ENCODE measurements at places on chromosomes 6 and 20.
A peak's percentile ranks its signal among the peaks of the same experiment; 100 is the strongest.

- DNase-seq, result no peak
These were observed 61.0 kb downstream of the TCP11 start for GRCh38 chr6:35080016-35080680.

DNA sequence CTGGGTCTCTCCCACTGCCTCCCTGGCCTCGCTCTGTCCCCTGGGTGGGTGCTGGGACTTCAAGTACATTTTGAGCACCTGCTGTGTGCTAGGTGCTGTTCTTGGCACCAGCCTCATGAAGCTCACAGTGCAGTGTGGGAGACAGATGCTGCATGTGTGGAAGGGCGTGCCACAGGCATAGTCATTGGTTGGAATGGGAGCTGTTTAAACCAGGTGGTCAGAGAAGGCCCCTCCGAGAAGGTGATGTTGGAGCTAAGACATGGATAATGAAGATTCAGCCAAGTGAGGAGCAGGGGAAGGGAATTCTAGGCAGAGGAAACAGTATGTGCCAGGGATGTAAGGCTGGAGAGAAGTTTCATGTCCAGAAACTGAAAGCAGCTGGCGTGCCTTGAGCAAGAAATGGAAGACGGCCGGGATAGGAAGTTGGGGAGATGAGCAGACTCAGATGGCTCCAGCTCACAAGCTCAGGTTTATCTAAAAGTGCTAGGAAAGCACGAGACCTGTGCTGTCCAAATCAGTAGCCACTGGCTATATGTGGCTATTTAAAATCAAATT is 9.9 kb downstream of the LPIN3 start:
- no peak for DNase-seq

DNA sequence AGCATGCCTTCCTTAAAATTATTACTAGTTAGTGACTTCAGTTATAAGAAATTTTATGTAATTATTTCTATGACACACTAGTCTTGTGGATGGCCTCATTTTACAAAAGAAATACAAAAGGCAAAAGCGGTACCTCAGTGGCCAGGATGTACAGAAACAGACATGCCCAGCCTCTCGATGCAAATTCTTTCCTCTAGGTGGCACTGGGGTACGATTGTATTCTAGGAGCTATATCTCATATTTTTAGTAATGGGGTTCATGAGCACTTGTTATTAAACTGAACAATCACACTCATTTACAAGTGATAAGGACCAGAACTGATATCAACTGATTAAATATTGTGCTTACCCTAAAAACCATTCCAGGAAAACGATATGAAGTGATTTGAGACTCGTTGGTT is 59.8 kb downstream of the SOD2 start:
- peak; percentile 24 for DNase-seq

- no peak for DNase-seq
These were observed 18.9 kb upstream of the CCN5 start for GRCh38 chr20:44696315-44696714.

- no peak for DNase-seq
These were observed 223.9 kb upstream of the THEMIS start for GRCh38 chr6:128124713-128125112.

- no peak for DNase-seq
These were observed 61.6 kb downstream of the RPRD1B start for GRCh38 chr20:38095017-38095686.

DNA sequence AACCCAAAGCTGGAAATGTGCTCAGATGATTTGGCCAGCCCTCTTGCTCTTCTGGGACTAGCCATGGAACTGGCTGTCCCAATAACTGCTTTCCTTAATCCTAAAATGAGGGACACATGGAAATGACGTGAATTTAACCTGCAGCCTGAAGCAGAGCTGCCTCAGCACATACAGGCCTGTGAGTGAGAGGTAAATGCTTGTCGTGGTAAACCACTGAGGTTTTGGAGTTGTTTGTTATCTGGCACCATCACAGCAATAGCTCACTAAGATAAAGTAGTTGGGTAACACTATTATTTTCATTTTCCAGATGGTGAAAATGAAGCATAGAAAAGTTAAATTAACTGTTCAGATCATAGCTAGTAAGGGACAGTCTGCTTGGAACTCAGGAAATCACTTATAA is 333.4 kb upstream of the CHD6 start:
- no peak for DNase-seq

GRCh38 chr6:56318851-56319250 is 71.5 kb upstream of the COL21A1 start:
- no peak for DNase-seq

DNA sequence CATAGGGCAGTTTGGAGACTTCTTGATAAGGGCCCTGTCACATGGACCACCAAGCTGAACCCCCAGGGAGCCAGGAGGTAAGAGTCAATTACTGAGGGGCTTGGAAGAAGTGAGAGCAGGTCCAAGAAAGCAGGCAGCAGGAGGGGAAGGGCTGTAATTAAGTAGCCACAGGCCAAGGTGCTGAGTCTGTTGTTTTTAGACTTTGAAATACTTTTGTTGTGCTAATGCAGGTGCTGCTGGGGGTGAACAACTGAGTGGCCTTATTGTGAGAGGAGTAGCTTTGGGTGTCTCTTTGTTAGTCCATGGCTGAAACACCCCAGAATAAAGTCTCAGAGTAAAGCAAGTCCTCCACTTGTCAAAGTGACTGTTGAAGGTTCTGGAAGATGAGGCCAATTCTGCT is 267.0 kb upstream of the SUPT3H start:
- no peak for DNase-seq

DNA sequence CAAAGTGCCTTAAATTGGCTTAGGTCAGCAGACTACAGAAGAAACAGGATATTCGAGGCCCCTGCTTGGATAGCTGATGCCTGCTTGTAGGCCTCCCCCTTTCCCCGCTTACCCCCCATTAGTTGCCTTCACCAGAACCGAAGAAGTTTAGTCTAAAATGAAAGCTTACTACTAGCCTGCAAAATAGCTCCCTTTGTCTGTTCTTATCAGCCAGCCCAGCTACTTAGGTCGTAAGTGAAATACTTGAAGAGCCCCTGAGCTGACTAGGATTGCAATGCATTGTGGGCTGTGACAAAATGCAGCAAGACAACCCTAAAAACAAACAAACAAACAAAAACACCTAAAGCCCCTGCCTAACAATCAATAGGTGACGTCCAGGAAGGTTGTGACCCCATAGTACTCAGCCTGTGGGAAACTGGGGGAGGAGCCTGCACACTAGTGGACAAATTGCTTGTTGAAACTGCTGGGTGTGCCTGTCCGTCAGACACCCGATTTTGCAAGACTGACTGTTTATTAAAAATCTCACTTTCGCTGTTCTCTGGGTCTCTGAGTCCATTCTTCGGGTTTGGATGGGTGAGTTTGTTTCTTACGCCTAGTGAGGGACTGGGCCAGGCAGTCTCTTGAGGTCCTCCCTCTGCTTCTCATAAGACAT is 105.0 kb upstream of the DUSP22 start:
- no peak for DNase-seq

DNA sequence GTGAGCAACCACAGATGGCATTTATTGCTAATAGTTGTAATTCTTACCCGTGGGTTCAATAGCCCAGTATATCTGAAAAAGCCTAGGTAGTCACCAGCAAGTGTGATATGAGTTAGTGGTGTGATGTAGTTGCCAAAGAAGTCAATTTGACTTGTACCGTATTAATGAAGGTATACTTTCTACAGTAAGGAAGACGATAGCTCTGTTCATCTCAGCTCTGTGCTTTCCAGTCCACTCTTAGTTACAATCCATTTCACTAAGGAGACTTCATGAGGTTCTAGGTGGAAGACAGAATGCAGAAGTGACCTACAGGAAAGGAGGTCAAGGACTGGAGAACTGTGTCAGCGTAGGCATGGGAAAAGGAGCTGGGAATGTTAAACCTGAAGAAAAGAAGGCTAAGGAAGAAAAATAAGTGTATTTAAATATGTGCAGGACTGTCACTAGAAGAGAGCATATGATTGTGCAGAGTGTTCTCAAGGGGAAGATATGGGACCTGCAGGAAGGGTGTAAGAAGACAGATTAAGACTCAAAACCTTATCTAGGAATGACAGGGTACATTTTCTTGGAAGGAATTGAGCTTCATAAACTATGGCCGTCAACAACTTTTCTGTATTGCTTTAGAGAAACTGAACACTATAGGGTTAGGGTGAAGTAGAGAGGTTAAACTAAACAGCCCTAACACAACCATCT is 116.9 kb upstream of the SCGN start:
- DNase-seq, result no peak

DNA sequence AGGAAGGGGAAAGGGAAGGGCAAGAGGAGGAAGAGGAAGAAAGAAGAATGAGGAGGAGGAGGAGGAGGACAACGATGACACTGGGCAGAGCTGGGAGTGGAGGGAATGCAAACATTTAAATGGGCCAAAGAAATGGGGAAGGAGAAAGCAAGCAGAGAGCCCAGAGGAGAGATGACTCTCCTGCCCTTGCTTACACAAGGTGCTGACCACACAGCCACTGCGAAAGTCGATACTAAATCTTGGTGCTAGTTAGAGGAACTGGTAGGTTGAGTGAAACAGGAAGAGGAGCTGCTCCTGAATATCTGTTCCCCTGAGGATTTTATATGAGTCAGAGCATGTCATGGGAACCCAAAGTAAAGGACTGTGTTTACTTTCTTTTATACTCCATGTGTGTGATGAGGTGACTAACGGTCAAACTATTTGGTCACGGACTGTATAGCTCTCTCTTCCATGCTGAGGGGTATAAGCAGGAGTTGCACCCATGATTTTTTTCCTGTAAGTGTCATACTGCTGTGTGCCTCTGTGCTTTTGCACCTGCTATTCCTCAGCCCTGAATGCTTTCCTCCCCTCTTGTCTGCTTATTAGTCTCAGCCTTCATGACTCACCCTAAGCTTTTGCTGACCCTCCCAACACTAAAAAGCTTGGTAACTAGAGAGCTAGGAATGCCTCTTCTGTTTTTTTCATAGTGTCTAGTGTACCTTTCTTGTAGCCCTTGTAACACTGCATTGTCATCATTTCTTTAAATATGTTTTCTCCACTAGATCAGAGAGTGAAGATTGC is 9.5 kb upstream of the PAQR8 start:
- peak; percentile 35 for DNase-seq

GRCh38 chr6:80214436-80215022 is 108.1 kb downstream of the BCKDHB start:
- peak; percentile 30 for DNase-seq

GRCh38 chr6:158002951-158003853 is 21.5 kb downstream of the SYNJ2 start:
- DNase-seq, result no peak

GRCh38 chr6:43886717-43887339 is 116.8 kb downstream of the VEGFA start:
- no peak for DNase-seq

DNA sequence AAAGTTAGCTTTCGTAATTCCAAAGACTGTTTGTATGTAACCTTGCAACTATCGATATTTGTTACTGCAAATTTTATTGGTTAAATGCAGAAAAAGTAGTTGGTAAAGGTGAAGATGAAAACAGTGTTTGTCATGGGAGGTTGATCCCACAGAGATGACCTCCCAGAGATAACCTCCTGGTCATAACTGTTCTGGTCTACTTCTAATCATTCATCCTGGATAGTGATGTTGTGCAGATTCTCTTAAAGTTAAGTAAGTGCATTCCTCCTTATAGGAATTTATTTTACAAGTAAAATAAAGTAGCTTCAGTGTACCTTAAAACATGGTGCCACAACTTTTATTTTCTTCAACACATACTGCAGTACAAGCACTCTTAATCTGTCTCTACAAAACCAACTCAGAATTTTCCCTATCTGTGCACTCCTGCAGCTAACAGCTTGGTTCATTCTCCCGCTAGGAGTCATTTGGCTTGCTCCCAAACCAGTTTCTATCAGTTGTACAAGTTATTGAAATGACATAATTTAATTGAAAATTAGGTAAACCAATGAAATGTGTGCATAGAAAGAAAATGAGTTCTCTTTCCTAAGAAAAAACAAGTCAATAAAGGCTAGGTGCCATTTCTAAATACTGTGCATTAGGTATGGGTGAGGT is 19.2 kb downstream of the METTL24 start:
- DNase-seq, result no peak

- DNase-seq, result no peak
These were observed 223.7 kb downstream of the GMDS start for GRCh38 chr6:2021713-2022125.

GRCh38 chr6:86595641-86596040 is 341.7 kb upstream of the HTR1E start:
- no peak for DNase-seq

DNA sequence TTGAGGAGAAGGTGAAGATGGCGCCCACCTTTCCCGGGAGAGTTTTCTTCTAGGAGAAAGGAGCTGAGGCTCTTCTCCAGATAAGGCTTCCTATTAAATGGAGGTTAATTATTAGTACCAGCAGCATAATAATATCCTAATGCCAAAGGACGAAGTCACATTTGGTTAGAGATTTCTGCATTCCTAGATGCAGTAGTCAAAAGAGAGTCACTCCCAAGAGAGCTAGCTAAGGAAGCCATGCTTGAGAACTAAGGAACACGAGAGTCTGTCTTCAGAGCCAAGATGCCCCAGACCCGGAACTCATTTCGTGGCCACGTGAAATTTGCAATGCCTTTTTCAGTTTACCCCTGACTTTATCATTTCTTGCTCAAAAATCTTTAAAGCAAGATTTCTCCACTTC is 132.7 kb downstream of the TSHZ2 start:
- DNase-seq, result no peak

DNA sequence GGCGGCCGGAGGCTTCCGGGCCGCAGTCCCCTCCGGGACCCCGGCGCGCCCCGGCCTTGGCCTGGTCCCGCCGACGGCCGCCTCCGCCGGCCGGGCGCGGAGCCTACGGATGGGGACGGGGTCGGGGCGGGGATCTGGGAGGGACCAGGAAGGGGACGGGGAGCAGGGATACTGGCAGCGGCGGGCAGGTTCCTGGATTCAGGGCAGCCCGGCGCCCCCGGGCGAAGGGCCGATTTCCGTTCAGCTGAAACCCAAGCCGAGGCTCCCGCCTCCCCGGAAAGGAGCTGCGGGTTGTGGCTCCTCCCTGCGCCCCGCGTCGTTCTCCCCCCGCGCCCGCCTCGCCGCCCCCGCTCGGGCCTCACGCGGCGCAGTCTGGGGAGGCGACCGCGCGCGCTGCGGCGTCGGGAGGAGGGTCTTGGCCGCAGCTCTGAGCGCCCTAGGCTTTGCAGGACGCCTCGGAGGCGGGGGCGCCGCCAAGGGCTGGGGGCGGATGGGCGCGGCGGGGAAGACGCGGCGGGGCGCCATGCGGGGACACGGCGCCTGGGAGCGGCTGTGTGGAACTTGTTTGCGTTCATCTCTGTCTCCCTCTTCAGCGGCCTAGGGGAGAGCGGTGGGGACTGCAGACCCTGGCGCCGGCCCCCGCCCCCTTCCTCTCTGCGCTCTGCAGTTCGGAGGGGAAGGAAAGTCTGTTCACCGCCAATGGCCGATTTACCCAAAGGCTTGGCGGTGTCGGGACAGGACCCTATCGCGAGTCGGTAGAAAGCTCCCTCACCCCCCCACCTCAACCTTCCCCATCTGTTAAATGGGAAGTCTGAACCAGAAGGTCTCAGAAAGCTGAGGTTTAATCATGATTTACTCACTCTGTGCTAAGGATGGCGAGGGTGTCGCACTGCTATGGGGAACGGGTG is 22.7 kb upstream of the TMEM181 start:
- no peak for DNase-seq

DNA sequence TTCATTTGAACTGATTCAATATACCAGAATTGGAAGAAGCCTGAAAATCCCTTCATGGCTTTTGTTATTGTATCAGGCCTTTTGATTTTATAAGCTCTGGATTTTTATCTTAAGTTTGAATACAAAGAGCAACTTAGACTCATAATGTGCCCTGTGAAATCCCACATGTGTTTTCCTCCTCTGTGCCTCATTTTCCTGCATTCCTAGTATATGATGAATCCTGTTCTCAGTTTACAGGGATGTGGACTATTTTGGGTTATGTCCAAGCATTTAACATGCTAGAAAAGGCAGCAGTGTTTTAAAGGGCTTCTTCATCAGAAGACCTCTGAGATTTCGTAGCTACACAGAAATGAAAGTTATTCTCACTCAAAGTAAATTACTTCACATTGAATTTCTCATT is 455.0 kb downstream of the RFPL4B start:
- no peak for DNase-seq
